ENCODE measurements at places on chromosomes 3 and 15.

DNA sequence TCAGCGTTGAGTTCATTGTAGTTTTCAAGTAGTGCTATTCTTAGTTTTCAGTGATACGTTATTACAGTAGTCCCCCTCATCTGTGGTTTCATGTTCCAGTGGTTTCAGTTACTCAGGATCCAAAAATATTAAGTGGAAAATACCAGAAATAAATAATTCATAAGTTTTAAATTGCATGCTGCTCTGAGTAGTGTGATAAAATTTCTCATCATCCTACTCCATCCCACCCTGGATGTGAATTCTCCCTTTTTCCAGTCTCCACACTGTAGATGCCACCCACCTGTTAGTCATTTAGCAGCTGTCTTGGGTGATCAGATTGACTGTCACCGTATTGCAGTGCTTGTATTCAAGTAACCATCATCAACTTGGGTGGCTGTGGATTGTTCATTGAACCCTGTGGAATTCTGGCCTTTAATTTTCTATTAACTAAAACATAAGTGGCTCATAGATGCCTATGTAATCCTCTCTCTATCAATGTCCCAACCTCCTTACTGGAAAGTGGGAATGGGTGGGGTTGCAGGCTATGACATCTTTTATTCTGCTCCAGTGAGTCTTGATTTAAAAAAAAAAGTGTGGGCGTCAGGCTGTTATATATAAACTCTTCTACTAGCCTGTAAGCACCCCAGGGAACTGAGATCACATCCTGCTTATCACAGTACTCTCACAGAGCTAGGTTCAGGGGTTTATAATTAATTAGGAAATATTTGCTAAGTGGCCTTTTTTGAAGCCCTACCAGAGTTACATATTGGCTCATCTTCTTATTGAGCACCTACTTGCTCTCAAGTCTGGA lies 97.5 kb downstream of the CFAP20DC start:
- no peak for DNase-seq

GRCh38 chr15:31752065-31752762 lies 278.1 kb upstream of the CHRNA7 start:
- DNase-seq: no peak

- DNase-seq: no peak
These were observed 65.8 kb upstream of the CACNA2D3 start for GRCh38 chr3:54056521-54056920.

DNA sequence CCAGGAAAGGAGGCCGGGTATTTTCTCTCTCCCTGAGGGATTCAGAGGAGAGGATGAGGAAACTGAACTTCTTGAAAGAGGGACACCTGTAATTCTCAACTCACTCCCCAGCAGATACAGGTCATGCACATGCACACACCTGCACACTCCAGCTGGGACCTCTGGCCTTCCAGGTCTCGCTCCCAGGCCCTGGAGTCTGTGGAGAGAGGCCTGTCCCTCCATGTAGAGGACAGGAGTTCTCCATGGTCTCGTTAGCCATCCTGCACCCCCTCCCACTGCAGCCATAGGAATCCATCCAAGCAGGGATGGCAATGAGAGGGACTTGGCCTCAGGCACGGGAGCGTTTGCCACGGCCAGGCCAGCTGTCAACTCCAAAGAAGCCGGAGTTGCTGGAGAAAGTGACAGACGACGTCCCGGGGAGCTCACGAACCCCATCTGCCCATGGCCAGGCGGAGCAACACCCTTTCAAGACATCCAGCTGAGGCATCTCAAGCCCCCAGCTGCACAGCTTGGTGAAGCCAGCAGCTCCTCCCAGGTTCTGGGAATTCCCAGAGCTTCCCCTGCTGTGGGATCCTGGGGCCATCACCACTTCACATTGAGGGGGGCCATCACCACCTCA lies 223.3 kb downstream of the UACA start:
- DNase-seq: no peak

GRCh38 chr3:81709606-81710005 lies 51.8 kb downstream of the GBE1 start:
- DNase-seq: no peak

DNA sequence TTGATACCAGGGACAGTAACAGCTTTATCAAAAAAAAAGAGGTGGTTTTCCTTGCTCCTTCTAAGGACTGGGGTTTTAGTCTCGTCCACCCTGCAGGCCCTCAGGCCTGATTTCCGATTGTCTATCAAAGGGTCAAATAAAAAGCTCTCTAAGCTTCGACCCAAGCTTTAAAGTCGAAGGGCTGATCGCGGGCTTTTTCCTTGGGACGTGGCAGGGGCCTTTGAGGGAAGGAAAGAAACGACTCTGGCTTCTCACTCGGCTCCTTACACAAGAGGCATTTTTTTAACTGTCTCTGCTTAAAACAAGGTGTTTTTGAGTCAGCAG lies 354 bp upstream of the KLHL24 start:
- DNase-seq: no peak

DNA sequence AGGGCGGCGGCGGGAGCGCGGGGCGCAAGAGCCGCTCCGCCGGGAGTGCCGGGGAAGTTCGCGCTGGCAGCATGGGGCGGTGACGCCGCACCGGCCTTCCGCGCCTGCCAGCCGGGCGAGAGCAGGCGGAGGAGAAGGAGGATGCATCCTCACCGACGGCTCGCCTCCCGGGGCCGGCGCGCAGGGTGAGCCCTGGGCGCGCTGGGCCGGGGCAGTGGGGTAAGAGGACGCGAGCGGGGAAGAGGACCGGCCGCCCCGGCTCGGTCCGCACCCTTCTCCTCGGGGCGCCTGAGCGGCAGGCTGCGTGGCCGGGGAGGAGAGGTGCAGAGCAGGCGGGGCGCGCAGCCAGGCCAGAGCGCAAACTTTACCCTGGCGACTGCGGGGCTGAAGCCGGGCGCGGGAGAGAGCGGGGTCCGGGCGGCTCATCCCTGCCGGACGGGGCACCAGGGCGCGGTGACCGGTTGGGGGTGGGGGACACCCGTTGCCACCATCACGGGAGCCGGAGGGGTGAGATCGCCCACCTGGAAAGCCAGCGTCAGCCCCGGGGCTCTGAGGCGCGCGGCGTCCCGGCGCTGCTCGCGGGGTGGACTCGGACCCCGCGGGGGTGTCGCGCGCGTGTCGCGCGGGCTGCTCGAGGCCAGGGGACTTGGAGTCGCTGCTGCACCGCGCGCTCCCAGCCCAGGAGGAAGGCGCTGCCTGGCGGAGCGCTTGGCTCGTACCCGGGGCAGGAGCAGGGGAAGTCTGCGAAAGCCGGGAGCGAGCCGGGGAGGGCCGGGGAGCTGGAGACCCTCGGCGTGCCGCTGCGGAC lies 542 bp downstream of the GABRA5 start:
- no peak for DNase-seq

DNA sequence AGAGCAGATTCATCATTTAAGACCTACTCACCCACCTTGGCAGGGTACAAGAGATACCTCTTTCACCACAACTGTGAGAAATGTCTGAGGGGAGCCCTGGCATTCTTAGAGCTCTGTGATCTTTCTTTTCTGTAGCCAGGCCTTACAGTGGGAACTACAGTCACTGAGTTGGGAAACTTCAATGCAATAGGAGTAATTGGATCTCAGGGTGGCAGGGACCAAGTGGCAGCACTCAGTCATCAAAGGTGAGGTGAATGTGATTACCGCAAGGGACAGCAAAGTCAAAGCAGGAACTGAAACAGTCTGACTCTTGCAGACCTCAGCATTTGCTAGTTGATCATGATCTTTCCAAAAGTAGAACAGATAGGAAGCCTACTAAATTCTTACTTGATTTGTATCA lies 7.2 kb upstream of the MCF2L2 start:
- DNase-seq: no peak

DNA sequence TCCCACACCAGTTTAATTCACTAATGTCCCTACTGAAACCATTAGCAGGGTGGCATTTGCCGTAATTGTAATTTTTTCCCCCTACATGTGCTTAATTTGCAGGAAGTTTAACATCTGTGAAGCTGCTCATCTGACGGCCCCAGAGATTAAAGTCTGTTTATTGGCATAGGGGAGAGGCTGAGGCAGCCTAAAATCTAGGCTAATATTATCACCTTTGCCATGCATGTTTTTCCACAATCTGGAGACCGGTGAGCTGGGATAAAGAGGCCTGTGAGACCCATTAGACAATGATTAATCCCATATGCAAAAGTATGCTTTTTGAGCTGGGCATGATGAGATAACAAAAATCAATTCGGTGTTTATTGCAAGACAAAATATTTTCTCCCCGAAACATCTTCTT lies 561.2 kb upstream of the ALCAM start:
- DNase-seq: no peak

DNA sequence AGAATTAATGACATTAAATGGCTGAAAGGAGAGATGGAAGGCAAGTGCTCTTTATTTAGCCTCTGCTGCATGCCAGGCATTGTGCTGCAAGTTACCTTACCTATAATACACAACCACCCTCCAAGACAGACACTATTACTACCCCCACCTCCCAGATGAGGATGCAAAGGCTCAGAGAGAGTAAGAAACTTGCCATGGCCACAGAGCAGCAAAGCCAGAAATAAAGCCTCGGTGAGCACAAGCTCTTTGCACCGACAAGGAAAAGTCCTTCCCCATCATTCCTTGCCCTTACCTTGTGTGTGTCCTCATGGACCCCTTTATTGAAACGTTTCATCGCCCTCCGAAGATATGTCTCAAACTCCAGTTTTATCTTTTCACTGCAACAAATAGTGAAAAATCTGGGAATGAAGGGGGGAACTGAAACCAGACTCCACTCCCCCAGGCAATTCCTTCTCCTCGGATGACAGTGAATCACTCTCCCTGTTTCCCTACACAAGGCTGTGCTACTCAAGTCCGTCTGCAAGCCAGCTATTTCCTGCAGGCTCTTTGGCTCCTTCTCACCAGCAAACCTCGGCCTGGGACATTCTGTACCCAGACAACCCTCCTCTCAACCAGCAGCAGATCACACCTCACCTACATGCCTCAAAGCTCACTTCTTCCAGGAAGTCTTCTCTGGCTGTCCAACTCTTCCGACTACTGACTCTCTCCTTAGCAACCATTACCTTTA lies 11.4 kb downstream of the XPC start:
- DNase-seq: no peak
